ENCODE measurements at places on chromosomes 12 and 14.

DNA sequence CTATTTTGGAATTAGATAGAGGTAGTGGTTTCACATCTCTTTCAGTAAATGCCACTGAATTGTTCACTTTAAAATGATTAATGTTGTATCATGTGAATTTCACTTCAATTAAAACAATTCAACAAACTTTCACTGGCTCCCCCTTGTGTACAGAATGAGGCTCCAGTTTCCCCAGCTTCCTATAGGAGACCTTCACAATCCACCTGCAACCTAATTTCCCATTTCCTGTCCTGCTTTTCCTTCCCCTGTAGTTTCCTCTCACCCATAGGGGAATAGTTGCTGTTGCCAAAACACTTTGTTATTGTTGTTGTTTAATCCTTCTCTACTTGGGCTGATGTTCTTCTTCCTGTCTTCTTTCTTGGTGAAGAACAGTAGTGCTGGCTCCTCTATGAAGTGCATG, 59.8 kb downstream of the NPAS3 start:
- no peak for DNase-seq

- DNase-seq, result no peak
Measured at GRCh38 chr14:89493877-89494634, 77.0 kb upstream of the FOXN3 start.

GRCh38 chr12:111864913-111865312, 22.9 kb downstream of the MAPKAPK5 start:
- no peak for DNase-seq

DNA sequence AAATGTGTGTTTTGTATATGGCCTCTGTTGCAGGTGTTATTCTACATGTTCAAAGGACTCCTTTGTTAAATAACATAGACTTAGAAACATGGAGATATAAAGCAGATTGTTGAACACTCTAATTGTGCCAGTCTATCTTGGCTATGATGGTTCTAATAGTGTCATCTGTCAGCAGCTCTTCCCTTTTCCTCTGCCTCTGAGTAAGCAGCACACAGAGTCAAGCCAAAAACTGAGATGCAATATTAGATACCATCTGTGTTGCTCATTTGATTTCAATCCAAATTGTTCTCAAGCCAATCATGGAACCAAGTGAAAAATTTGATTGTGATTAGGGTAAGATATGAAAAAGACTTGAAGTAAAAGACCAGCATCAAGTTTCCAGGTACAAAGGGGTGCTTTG, 871.1 kb upstream of the MGAT4C start:
- DNase-seq, result no peak

DNA sequence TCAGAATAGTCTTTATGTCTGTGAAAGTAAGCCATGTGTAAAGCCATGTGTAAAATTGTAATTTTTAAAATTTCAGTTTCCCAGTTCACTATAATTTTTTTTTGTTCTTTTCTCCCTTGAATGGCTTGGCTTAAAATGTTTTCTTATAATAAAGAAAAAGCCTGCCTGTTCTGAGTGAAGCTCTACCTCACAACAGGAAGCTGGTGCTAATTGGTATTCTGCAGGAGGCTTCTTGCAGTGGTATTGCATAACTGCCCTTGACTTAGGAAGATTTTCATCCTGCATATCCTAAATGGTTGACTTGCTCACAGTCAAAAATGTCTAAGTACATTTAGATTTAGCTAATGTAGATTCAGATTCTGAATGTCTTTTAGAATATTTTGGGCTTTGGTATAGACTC, 49.5 kb downstream of the ATP2A2 start:
- DNase-seq, result no peak

- DNase-seq, result no peak
Measured at GRCh38 chr14:95679998-95680735, 6.1 kb upstream of the TCL1B start.

GRCh38 chr12:19970116-19970515, 398.2 kb upstream of the PDE3A start:
- no peak for DNase-seq

- DNase-seq, result no peak
Measured at GRCh38 chr14:95327558-95328374, 8.1 kb upstream of the CLMN start.

- no peak for DNase-seq
Measured at GRCh38 chr12:87866578-87867292, 162.5 kb downstream of the C12orf50 start.

- DNase-seq, result no peak
Measured at GRCh38 chr14:70357557-70357956, 1.9 kb downstream of the COX16 start.

DNA sequence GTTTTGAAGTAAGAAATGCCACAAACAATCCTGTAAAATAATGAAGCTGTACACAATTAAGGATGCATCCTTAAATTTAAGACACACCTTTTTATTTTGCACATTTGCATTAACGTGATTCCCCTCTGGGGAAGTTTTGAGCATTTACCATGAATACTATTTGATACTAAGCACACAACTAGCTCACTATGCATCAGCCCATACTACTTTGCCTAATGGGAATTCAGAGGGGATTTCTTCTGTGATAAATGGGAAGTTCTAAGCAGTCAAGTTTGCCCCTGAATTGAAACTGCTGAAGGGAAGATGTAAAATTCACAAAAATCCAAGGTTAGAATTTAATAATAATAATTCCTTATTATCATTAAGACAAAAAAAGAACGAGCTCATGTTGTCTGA, 27.4 kb downstream of the SINHCAF start:
- no peak for DNase-seq

DNA sequence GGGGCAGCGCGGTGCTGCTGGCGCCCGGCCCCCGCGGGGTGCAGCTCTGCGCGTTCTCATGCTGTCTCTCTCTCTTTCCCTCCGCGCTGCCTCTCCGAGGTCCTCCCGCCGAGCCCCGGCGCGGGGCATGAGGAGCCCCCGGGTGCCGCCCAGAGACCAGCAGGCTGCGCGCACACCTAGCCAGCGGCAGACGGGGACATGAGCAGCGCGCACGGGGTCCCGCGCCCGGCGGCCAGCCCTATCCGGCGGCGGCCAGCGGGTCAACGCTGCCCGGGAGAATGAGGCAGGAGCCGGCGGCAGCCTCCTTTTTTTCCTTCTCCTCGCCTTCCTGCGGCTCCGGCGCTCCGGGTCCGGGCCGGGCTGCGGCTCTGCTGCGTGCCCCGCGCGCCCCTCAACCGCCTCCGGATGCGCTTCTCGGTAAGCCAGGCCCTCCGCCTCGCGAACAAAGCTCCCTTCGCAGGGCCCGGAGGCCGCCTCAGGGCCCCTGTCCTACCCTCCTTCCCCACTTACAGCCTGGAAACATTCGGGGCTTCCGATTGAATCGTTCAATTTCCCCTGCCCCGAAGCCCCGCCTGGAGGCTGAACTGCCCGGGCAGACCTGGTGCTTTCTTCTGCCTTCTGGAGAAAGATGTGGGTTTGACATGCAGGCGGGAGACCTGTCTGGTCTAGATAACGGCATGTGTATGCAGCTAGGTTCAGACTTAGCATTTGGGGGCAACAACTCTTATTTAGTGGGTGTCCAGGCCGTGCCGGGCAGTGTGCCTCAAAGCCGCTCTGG, at the start of gene TUNAR:
TUNAR (plus strand) TSS at position 72 of the 778 bp plus-strand sequence.
- no peak for DNase-seq

GRCh38 chr12:99658671-99659349, 11.3 kb downstream of the GARIN6 start:
- DNase-seq, result no peak

GRCh38 chr14:49992901-49993339, 100.0 kb downstream of the ARF6 start:
- peak; percentile 71 for DNase-seq

- peak; percentile 56 for DNase-seq
Measured at GRCh38 chr12:50057000-50057841, at the start of gene ASIC1. Gene ASIC1, plus strand, starts transcription at chr12:50057596. Its CDS starts 1,171 bp downstream, at chr12:50058767.

DNA sequence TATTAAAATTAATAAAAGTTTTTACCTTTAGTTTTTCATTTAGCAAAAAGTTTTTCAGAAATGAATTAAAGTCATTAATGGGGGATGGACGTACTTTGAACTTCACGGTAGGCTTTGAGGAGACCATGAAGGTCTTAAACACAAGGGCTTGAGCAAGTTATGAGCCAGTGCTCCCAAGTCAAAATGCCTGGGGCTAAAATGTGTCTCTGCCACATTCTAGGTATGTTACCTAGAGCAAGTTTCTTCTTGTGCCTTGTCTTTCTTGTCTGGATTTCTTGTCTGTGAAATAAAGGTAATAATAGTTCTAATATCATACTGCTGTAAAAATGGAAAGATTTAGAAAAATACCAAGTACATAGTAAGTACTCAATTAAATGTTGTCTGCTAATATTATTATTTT, 132.7 kb upstream of the USP15 start:
- no peak for DNase-seq

DNA sequence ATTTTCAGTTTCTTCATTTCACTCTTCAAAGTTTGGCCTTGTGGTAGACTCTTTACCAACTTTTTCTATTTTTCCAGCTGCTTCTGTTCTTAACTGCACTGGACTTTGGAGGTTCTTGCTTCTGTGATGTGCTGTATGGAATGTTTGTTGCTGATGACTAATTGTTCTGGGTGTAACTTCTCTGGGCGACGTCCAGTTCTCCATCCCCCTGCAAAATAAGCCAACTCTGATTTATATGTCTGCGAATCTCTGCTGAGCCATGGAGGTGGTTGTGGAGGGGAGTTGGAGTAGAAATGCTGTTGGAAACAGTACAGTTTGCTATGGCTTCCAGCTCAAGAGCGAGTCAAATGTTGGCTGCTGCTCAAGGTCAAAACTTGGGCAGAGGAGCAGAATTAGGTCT, 113.9 kb upstream of the DYRK2 start:
- no peak for DNase-seq

DNA sequence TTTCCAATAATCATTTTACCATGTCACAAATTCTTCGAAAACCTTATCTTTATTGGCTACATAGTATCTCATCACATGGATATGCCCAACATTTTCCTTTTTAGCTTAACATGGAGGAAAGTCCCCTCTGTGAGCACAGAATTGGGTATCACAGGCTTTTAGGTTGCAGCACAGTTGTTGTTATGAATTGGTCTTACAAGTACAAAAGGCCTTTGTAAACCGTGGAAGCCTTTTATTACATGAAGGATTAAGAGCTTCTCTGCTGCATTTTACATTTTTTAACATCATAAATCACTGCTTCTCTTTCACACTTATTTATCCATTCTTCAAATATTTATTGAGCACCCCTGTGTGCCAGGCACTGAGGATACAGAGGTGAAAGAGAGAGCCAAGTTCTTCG, 26.2 kb downstream of the UBE3B start:
- DNase-seq, result no peak

DNA sequence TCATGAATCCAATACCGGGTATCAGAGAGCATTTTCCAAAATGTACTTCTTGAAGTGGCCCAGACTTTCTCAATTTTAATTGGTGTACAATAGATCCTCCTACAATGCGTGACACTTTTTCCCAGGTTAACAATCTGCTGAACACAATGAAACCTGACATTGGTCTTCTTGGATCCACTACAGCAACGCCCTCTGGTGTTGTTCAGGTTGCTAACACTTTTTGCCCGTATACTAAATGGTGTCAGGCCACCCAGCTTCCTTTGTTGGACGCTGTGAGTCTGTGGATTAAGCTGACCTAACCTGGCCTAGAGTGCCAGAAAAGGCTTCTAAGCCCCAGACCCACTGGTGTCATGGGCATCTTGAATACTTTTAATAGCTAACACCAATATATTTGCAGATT, 89.2 kb downstream of the KCNK10 start:
- DNase-seq, result no peak

GRCh38 chr12:89355243-89356068, 3.2 kb upstream of the DUSP6 start:
- no peak for DNase-seq

GRCh38 chr14:77007975-77008421, 20.5 kb downstream of the IRF2BPL start:
- DNase-seq, result no peak

DNA sequence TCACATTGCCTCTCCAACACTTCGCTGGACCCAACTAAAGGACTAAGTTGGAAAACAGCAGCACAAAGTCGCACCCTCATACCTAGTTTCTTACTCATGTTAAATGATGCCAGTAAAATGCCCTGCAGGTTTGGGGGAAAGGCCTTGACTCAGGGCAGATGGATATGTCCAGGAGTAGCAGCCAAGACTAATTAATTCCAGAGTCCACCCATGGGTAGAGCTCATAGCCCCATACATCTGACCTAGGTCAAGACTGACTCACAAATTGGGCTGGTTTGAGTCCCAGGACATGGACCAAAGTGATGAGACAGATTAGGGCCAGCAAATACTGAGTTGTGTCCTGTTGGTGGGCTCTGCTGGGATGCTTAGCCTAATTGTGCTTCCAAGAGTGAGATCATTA, 224.0 kb upstream of the BTG1 start:
- no peak for DNase-seq

DNA sequence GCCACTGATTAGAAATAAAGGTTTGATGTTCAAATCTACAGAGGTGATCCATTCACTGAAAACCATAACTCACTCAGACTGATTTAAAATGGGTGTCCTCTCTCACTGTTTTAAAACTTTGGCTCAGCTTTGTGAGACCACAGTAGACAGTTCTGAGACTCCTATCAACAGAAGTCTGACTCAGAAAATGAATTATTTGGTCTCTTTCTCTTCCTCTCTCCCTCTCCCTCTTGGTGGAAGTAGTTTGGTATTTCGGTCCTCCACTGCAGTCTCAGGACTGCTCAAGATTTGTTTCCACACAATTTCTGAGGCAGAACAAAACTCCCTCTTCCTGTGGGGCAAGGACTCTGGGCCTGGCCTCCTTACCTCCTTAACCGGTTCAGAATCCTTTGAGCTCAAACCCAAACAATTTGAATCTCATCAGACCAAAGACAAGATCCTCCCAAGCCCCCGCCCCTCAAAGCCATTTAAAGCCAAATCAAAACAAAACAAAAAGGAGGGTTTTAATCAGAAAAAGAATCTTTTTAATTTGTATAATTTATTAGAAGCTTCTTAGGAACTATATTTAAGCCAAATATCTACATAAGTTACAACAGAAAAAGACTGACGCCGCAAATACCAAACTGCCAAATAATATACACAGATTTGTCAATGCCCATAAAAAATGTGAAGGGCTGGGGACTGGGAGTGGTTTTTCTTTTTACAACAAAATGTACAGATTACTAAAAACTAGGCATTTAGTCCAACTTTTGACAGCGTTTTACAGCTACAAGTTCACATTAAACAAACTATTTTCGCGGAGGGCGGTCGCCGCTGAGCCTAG, 3.9 kb downstream of the NKX2-1 start:
- no peak for DNase-seq

GRCh38 chr14:81018251-81018650, 62.8 kb downstream of the TSHR start:
- DNase-seq, result no peak

DNA sequence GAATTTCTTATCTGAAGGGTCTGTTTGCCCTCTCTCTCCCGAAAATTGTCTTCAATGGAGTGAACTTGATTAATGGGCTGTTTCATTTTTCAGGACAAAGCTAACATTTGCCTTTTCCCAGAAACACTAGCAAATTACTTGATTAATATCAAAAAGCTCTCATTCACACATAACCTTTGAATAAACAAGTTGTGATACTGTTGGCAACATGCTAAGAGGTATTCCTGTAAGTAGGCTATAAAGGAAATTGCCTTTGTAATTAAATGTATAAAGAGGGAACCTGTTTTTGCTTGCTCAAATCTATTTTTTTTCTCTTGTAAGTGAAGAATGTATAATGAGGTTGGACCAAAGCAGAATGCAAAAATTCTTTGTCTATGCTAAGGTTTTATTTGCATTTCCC, 457.2 kb downstream of the TMTC2 start:
- DNase-seq, result no peak

GRCh38 chr12:18135509-18135908, 45.5 kb upstream of the RERGL start:
- no peak for DNase-seq
